CD4-positive, alpha-beta T cell treated with Interleukin-15 for 4 hours (primary cell): ENCODE measurements at places on chromosomes 7 and 10.

- DNase-seq, result no peak
Measured at GRCh38 chr10:95411635-95412034, 120.8 kb upstream of the PDLIM1 start.

DNA sequence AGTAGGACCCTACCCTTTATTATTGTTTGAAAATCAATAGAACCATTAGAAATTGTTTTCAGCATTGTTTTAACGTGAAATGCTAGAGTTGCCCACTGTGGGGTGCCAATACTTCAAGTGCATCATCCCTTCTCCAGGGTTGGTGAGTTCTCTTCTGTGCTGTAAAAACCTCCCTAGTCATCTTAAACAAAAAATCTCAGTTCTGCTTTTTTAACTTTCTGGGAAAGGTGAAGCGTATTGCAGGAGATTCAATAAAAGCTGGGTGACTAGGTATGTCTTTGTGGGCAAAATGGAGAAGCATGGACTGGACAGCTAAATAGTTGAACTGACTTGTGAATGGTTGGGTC lies 699.1 kb downstream of the SUGCT start:
- no peak for DNase-seq

DNA sequence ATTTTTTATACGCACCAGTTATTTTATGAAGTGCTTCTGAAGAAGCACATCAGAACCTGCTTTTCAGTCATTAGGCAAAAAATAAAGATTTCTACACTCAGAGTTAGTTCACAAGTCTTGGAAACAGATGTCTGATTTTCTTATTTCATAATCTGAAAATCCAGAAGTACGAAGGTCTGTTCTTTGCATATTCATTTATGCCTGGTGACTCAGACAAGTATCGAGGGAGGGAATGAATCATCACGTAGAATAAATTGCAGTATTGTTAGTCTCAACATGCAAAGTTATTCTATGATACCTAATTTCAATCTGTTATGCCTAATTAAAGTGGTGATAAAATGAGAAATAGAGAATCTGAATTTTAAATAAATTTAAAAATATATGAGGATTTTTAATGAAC lies 113.6 kb upstream of the SEM1 start:
- DNase-seq, result no peak

GRCh38 chr10:112393827-112394226 lies 19.9 kb downstream of the ACSL5 start:
- no peak for DNase-seq

GRCh38 chr7:84304407-84304806 lies 109.8 kb upstream of the SEMA3A start:
- no peak for DNase-seq

DNA sequence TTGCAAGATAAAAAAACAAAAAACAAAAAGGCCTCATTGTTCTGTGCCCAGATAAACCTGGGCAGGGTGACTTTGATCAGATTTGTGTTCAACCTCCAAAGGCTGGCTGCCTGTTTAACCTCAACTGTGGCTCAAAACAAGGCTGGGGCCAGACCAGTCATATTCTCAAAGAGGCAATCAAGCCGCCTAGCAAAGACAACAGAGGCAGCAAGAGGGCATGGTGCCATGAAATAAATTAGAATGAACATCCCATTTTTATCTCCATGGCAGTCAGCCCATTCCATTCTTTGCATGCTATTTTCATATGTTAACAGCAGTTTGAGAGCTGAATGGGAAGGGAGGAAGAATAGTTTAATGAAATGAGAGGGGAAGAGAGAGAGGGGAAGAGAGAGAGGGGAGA lies 1150.3 kb downstream of the TYW1 start:
- DNase-seq, result no peak

DNA sequence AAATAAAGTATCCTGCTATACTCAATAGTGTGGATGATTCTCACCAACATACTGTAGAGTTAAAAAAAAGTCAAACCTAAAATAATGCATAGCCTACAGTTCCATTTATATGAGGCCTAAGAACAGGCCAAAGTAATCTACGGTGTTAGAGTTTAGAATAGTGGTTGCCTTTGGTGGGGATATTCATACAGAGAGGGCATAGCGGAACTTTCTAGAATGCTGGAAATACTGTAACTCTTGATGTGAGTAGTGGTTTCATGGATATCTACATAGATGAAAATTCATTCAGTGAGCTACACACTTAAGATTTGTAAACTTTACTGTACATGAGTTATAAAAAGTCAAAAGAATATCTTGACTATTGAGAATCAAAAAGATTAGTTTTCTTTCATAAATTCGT lies 349.9 kb upstream of the NFE2L3 start:
- no peak for DNase-seq

DNA sequence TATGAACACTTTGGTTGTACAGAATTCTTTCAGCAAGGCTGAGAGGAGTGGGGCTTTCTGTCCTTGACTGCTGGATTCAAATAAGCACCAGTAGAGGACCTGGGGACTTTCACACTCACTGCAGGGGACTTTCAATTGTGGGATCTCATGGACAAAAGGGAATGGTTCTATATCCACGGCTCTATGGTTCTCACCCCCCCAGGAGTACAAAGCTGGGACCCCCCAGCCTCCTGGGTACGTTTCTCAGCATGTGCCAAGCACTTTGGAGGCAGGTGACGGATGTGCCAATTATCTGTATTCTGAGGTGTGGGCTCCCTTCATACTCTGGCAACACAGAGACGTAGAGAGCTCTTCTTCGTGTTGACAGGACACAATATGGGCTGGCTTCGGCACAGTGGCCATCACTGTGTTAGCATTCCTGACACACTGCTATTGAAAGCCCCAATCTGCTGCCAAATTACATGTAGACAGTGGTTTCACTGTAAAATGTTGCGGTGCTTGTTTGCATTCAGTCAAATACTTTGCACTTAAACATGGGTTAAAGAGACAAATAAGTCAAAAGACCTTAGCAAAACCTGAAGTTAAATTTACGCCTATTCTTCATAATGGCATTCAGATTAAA lies 92.7 kb upstream of the SAMD8 start:
- no peak for DNase-seq

DNA sequence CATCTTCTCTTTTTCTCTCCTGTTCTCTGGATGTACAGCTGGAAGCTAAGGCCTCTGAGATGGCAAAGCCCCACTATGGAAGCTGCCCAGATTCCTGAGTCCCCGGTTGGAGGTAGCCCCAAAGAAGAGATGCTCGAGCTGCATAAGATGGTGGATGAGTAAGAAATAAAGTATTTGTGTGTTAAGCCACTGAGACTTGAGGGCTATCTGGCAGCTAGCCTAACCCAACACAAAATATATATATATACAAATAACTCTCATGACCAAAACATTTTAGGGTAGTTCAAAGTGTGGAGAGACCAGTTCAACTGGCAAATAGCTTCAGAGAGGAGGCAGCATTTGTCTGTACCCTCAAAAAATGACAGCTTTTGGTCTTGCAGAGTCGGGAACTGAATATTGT lies 72.4 kb upstream of the PDE1C start:
- DNase-seq, result no peak

- DNase-seq, result no peak
Measured at GRCh38 chr7:98808751-98809460, 60.9 kb downstream of the TMEM130 start.

GRCh38 chr10:14954001-14954770 lies at the start of gene DCLRE1C:
Gene DCLRE1C, minus strand, starts transcription at chr10:14954096. Its CDS starts 86 bp downstream, at chr10:14954010.
- peak; percentile 88 for DNase-seq

GRCh38 chr7:79199266-79199665 lies 254.2 kb downstream of the MAGI2 start:
- no peak for DNase-seq

DNA sequence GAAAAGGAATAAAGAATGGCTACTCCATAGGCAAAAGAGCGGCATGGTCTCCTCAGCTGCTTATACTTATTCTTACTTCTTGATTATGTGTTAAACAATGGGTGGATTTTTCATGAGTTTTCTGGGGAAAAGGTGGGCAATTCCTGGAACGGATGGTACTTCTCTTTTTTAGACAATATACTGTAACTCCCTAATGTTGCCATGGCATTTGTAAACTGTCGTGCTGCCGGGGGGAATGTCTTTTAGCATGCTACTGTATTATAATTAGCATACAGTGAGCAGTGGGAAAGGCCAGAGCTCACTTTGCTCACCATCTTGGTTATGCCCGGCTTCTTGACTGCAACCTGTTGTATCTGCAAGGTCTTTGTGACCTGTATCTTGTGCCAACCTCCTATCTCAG lies 372.1 kb upstream of the AKR1E2 start:
- no peak for DNase-seq

GRCh38 chr7:17600340-17600752 lies 301.9 kb downstream of the AHR start:
- DNase-seq, result no peak

GRCh38 chr10:59868696-59869593 lies 37.4 kb downstream of the CCDC6 start:
- DNase-seq, result no peak

- DNase-seq, result no peak
Measured at GRCh38 chr7:34337163-34337562, 320.9 kb upstream of the NPSR1 start.

GRCh38 chr10:12221323-12222298 lies 25.6 kb downstream of the CDC123 start:
- no peak for DNase-seq

DNA sequence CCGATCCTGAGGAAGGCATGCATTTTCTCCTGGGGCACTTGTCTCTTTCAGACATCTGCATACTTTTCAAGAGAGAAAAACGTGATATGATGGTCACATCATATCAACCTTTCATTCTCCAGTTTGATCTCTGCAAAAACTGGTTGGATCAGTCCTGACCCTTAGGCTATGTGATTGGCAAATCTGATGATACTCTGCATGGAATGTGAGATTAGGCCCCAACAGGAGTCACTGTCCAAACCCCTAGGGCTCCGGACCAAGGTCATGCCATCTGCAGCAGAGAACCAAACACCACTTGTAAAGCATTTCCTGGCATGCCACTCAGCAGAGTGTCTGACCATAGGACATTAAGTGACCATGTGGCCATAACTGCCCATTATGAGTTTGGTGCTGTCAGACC lies 8.6 kb downstream of the GCK start:
- no peak for DNase-seq

DNA sequence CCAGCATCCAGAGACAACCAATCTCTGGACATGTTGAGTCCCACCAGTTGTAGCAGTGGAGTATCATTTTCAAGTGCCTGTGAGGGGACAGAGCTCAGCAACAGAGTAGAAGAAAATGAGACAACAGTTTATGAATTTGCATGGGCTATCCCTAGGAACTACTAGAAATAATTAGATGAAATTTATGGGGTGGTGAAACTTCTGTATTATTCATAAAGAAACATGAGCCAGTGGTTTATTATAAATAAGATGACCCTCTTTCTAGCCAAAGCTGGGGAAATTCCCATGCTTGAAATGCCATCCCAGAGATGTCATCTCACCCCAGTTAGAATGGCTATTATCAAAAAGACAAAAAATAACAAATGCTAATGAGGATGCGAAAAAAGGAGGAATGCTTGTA lies 55.1 kb upstream of the ITGB8 start:
- DNase-seq, result no peak

GRCh38 chr10:99661377-99661763 lies 2.1 kb downstream of the ENTPD7 start:
- DNase-seq, result no peak

- no peak for DNase-seq
Measured at GRCh38 chr7:15011289-15011688, 108.7 kb upstream of the DGKB start.

- no peak for DNase-seq
Measured at GRCh38 chr7:12552876-12553275, 17.6 kb upstream of the SCIN start.

DNA sequence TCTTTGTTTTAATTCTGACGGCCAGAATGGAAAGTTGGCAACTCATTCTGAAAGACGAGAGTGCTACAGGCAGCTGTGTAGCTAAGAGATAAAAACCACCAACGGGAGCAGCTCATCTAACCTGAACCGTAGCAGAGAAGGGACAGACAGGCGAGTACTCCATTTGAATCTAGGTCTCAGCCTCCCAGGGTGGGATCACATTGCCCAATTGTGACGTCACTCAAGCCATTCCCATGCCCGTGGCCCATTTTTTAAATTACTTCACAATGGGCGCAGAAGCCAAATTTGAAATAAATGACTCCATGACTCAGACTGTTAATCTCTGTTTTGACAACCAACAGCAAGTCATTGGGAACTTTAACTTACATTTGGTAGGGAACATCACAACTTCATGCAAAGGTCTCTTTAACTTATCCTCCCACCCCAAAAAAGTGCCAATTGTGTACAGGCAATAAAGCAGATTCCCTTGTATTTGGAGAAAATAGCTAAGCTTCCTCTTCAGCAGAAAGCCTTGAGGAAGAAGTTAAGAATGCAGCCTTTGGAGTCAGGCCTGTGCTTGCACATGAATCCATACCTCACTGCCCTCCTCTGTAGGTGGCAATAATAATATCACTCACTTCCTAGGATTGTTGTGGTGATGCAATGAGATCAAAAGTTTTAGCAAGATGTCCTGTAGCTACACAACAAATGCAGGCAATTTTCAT lies 93.2 kb upstream of the KIF5B start:
- no peak for DNase-seq
